ENCODE measurements at places on chromosomes 7 and 10. TPM values are rescaled to one million over a fixed set of nuclear protein-coding genes. Genes with fewer than 3 reads are reported as not detected.

The CREB3L2 gene
- total RNA-seq = 1.7 TPM

- no peak for DNase-seq
Measured at GRCh38 chr10:100470367-100470766, 7.6 kb downstream of the WNT8B start.

DNA sequence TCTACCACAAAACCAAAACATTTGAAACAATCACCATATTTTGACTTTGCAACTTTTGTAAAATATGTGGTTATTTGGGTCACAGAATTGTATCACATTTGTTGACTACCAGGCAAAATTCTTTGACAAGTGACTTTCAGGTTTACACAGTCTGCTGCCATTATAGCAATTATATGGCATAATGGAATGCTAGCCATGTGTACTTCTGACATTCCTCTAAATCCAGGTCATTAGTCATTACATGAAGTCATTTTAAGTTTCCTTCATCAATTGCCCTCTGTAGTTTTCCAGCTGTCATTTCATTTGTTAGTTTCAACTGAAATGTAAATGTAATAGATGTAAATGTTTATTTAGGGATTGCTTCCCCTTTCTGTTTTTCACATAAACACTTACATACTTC is 137.5 kb downstream of the IMMP2L start:
- no peak for DNase-seq

GRCh38 chr7:83161186-83161585 is 1.5 kb downstream of the PCLO start:
- no peak for DNase-seq

GRCh38 chr10:33334153-33334804 is at the start of gene NRP1:
NRP1 (minus strand) TSS chr10:33334667; CDS start chr10:33334382, 285 bp downstream.
- no peak for DNase-seq

DNA sequence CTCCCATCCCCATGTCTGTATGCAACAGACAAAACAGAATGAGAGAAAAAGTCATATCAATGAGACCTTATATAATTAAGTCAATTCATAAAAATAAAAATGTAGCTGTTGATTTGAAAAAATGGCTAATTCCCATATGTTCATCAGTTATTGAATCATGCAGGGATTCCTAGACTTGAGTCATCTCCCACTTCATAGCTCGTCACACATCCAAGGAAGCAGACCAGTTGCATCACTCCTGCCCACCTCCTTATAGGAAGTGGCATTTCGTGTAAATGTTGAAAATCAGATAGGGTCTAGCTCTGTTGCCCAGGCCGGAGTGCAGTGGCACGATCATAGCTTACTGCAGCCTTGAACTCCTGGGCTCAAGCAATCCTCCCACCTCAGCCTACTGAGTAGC is 56.1 kb upstream of the SH2B2 start:
- DNase-seq = no peak

DNA sequence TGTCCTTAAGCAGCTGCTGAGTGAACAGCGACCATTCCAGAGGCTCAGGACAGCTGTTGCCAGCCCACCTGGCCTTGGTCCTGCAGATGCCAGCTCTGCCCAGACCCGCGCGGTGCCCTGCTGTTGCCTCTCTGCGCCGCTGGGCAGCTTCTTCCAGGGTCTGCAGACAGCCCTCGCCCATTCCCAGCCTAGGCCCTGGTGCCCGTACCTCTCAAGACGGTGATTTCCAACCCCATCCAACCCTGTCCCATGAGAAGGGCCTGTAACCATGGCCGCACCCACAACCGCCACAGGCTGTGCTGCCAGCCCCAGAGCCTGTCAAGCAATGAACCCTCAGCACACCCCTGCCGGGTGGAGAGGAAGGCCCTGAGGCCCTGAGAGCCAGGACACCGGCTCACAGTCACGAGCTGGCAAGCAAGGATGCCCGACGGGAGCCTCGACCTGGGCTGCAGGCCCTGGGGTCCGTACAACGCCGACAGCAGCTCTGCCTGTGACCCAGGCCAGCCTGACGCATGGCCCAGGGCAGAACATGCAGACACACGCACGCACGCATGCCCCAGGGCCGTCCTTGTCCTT is 231.9 kb downstream of the MAD1L1 start:
- no peak for DNase-seq

All from occipital lobe (tissue), 3 donors.